Amniotic stem cell (primary cell): ENCODE measurements at places on chromosomes 5 and 9.

DNA sequence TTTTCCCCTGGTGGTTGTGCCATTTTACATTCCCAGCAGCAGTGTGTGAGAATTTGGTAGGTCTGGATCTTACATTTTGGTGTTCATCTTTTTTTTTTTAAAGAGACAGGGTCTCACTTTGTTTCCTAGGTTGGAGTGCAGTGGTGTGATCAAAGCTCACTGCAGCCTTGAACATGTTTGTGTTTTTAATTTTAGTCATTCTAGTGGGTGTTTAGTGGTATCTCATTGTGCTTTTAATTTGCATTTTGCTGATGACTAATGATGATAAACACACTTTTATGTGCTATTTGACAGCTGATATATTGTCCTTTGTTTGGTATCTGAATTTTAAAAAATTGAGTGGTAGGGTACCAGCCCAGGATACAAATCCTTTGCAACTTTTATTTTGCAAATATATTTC, 53.4 kb upstream of the POMT1 start:
- DNase-seq, result no peak

DNA sequence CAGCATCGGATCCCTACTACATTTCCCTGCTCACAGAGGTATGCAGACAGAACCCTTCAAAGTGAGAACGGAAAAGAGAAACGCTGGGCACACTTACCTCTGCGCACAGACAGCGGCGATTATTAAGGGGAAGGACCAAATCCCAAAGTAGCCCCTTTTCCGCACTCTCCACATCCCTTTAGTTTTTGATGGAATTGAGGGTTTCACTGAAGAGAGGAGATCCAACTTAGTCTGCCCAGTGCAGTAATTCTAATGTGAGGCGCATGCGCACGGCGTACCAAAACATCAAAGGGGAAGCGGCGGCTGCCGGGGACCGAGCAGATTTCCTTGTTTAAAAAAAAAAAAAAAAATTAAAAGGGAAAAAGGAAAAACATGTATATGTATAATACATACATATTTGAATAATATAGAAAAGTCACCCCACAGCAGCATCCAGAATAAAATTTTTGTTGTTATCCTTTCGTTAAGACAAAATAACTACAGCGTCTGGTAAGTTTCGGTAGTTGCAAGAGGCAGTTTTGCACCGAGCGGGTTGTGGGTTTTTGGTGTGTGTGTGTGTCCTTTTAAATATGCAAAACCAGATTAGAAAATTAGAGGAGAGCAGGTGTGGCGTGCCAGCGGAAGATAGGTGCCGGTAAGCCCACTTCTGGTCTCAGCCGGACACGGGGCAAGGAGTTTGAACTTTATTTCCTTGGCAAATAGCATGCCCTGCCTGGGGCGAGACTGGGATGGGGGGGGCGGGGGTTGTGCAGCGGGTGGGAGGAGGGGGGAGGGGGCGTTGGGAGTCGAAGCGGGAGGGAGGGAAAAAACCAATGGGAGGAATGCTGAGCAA, at the start of gene GABRB2:
TSS of gene GABRB2 (minus strand) at position 256 of the 832 bp plus-strand sequence. CDS start at position 174, 82 bp downstream.
- DNase-seq, result no peak

GRCh38 chr5:154487541-154487940, 9.5 kb upstream of the HAND1 start:
- no peak for DNase-seq

DNA sequence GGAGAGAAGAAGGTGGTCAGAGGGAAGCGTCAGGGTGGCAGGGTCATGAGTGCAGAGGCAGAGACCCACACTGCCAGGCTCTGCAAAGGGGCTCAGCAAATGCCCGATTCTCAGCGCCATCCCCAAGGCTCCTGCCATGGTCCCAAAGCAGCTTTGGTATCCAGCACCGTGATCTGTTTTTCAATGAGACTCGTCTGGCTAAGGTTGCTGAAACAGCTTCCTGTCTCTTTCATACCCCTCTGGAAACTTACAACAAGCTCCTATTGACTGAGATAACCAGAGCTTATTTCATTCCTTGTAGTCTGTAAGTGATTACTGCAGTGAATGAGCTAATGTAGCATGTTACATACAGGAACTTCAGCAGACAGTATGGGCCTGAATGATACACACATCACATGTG, 568.6 kb upstream of the DAP start:
- DNase-seq, result no peak

DNA sequence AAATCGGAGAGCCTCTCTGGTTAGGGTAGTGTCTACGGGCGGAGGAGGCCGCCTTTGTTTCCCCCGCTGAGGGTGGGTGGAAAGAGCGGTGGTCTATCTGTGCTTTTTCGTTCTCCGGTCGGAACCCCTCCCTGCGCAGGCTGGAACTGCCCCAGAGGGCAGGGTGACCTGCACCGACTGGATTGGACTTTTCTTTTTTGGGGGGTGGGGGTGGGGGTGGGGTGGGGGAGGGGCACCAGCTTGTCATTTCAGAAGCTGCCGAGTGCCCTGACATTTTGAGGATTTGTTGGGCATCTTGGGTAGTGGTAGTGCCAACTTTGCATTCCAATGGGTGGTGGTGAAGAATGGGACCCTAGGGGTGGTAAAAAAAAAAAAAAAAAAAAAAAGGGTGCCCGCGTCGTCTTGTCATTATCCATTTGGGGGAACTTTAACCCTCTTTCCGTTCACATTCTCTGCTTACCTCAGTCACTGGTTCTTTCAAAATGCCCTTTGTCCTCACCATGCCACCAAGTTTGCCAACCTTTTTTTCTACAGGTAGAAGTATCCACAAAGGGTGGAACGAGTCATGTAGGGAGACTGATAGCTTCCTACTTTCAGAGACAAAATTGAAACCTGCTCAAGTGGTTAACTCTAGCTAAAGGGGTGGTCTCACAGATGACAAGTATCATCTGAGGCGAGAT, 1.3 kb downstream of the UBE2R2 start:
- DNase-seq, result peak; percentile 0
